ENCODE measurements at places on chromosomes 6 and 20. TPM values are rescaled to one million over a fixed set of nuclear protein-coding genes. Genes with fewer than 3 reads are reported as not detected.
A peak's percentile ranks its signal among the peaks of the same experiment; 100 is the strongest.

DNA sequence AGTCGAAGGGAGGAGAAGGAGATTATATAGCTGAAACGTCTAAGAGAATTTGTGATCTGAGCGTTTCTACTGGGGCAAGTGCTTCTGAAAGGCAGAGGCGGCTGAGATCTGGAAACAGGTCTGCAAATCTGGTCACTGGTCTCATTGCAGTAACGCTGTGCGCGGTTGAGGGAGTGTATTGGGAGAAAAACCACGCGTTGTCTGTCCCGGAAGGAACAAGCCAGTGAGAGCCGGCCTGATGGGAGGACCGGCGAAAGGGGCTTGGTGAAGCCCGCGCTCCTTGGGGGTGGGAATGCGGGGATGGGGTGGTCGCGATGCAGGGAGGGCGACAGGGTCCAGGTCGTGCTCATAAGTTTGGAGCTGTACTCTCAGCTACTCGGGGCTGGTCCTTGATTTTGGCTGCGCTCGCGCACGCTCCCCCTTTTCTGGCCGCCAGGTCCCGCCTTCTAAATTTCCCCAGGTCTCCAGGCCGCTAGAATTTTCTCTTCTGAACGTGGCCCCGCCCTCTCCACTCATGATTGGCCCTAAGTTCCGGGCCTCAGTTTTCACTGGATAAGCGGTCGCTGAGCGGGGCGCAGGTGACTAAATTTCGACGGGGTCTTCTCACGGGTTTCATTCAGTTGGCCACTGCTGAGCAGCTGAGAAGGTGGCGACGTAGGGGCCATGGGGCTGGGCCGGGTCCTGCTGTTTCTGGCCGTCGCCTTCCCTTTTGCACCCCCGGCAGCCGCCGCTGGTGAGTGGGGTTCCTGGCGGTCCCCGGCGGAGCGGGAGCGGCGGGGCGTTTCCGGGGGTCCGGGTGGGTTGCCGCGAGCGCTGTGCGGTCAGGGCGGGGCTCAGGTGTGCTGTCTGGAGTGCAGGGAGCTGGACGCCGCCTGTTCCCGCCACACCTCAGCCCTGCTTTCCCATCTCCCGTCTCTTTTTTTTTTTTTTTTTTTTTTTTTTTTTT is at the start of gene MICB:
Gene MICB (plus strand): TSS at position 615 of the 946 bp plus-strand sequence. CDS start 49 bp downstream, at position 664.
- no peaks in the 10 kb centered on the region for H3K27me3 ChIP-seq
- peak within 1 kb of the TSS; percentile 70 for H3K4me3 ChIP-seq
- H3K27ac ChIP-seq = no peak within 1 kb of the TSS
- peaks cover 3% of the 10 kb centered on the region for H3K4me1 ChIP-seq
- DNase-seq = peak; percentile 68

GRCh38 chr6:169022079-169022478 is 231.6 kb downstream of the THBS2 start:
- H3K4me3 ChIP-seq = no peak overlapping the region
- DNase-seq = no peak
- H3K27ac ChIP-seq = no peak overlapping the region
- no peaks in the 10 kb centered on the region for H3K36me3 ChIP-seq
- H3K27me3 ChIP-seq = no peaks in the 10 kb centered on the region

DNA sequence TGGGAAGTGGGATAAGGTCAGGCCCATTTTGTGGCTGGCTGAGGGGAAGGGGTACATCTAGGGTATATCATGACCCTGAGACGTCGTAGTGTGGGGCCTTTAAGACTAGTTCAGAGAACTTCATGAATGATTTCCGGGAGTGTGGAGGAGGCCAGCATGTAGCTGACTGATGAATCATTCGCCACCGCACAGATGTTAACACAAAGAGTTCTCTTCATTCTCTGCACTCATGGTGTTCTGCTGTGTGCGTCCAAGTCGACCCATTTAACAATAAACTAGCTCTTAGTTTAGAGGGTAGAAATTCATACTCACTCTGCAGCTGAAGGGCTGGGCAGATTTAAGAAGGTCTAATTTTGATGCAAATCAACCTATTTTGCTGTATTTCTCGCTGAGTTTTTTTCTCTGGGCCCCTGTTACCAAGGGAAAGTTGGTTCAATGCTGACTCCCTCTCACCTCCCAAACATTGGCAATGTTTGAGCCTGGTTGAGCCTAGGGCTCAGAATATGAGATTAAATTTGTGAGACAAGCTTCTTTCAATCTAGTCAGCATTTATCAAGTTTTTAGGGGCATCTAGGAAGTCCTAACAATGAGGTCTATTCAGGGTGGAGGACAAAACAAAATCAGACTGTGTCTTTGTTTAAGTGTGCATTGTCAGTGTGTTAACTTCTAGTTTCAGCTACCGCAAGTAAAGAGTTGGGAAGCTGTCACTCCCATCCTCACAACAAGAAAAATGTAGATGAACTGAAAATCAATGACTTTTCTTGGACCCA is 106.8 kb upstream of the CBLN4 start:
- H3K36me3 ChIP-seq = no peaks in the 10 kb centered on the region
- no peaks in the 10 kb centered on the region for H3K4me1 ChIP-seq
- DNase-seq = no peak
- no peak overlapping the region for H3K27ac ChIP-seq
- no peak overlapping the region for H3K4me3 ChIP-seq

- peaks cover 9% of the 10 kb centered on the region for H3K36me3 ChIP-seq
- no peaks in the 10 kb centered on the region for H3K4me1 ChIP-seq
- no peak for DNase-seq
- no peaks in the 10 kb centered on the region for H3K27me3 ChIP-seq
- no peak overlapping the region for H3K4me3 ChIP-seq
- H3K27ac ChIP-seq = no peak overlapping the region
Measured at GRCh38 chr6:42572523-42572922, 8.7 kb downstream of the UBR2 start.

DNA sequence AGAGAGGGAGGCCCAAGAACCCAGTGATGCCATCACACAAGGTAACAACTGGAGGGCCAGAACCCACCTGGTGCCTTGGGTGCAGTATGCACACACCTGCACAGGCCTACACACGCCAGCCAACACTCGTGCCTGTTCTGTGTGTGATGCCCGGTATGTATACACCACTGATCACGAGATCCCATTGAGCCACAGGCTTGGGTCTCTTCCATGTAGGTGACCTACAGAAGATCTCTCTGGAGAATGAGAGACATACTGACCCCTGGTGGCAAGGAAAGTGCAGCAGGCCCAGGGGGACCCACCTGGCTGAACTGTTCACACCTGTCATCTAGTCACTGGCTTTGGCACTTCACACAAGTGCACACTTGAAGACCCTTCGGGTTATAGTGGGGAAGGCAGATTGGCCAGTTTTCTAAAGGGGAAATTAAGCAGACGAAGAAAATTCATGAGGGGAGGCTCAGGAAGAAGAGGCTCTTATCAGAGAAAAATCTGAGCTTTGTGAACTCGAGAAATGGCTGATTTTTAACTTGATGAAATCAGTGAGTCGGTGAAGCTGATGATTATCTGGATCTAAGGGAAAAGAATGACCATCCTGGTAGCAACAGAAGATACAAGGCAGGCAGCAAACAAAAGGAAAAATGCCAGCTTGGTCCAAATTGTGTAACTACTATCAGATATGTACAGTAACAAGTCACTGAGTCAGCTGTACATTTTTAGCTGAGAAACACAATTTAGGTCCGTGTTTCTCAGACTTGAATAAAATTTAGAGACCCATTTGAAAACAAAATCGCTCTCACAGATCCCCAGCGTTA is 69.1 kb upstream of the PBOV1 start:
- H3K36me3 ChIP-seq = no peaks in the 10 kb centered on the region
- no peaks in the 10 kb centered on the region for H3K4me1 ChIP-seq
- H3K27ac ChIP-seq = no peak overlapping the region
- no peak for DNase-seq
- no peak overlapping the region for H3K4me3 ChIP-seq

Gene GTSF1L
- total RNA-seq = not detected

Gene PNPLA1
- total RNA-seq = not detected

Gene HELZ2
- total RNA-seq = 4.7 TPM

Gene TASP1
- total RNA-seq = 7.9 TPM

Gene KIF25
- not detected for total RNA-seq

Gene FUT9
- not detected for total RNA-seq

Measured in IMR-90 (cell line).